ENCODE measurements at places on chromosomes 2 and 18.
A peak's percentile ranks its signal among the peaks of the same experiment; 100 is the strongest.

GRCh38 chr2:57615855-57616556, 430.6 kb upstream of the VRK2 start:
- DNase-seq = no peak

GRCh38 chr2:317501-318424, 29.9 kb upstream of the ALKAL2 start:
- no peak for DNase-seq

DNA sequence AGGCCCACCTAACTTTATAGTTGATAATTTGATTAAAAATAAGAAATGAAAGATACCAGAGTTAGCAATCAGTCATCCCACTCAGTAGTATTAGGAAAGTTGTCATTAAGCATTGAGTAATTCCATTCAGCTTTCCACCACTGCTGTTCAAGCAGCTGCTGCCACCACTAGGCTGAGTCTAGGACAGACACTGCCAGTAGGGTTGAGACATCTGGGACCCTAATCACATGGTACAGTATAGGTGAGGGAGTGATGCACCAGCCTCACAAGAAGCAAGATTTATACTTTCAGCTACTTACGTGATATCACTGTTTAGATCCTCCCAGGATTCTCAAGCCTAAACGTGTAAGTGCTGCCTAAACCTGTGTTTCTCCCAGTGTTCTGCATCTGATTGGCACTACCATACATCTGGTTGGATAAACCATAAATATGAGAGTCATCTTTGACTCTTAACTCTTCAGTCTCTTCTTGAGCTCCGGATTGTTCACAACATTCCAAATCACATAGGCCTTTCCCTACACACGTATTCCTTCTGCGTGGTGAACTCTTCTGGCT, 3.2 kb downstream of the UBXN4 start:
- DNase-seq = peak; percentile 30

GRCh38 chr2:140589273-140589672, 1541.5 kb downstream of the LRP1B start:
- peak; percentile 21 for DNase-seq

- no peak for DNase-seq
Observed at GRCh38 chr2:55391615-55392242, 27.9 kb downstream of the CCDC88A start.

DNA sequence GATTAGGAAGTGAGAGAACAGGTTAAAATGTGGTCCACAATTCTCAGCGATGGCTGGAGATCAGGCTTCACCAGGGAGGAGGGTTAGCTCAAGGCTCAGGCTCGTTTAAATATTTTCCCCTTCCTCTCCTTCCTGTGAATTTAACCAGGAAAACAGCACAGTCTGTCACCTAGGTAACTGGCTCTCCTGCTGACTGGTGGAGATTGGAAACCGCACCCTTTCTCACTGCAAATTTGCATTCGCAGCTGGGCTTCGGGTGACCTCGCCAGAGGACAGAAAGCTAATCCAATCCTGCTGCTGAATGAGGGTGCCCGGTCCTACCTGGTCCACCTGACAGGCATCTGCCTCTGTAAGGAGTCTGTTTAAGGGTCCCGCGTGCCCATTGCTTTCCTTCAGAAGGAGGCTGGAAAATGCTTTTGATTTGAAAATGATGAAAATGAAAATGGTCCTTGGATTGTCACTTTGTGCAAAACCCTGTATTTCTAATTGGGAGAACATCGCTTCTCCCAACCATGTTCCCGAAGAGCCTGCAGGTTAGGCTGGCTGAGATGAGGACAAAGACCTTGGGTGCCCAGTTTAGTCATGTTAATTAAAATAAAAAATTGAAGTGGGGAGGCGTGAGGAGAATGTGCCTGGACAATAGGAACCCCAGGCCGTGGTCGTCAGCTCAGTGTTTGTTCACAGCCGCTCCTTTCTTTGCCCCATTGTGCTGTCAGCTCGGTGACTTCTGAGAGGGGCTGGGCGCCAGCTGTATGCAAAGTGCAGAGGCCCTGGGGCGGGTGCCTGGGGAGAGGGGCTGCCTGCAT, 43.4 kb upstream of the MTCL1 start:
- DNase-seq = peak; percentile 76

GRCh38 chr2:231573698-231574421, 18.8 kb upstream of the TEX44 start:
- DNase-seq = no peak

- no peak for DNase-seq
Observed at GRCh38 chr2:154978244-154978643, 279.7 kb downstream of the KCNJ3 start.

DNA sequence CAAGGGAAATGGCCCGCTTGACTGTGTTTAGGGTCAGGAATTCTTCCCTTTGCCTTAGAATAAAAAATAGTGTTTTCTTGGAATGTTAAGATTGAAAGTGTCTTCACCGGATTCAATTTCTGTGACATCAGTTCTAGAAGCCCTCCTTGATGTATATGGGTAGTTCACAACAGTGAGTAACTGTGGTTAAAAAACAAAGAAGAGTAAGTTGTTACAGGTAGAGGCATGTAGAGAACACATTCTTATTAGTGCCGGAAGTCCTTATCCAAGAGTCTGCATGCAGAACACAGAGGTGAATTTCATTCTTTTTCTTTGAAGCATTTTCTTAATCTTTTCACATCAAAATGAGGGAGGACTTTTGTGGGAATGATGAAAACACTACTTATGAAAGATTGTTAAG, 105.5 kb downstream of the FMNL2 start:
- DNase-seq = no peak

- DNase-seq = no peak
Observed at GRCh38 chr2:207328944-207329386, 163.2 kb upstream of the KLF7 start.

GRCh38 chr2:63424329-63425078, 163.8 kb downstream of the WDPCP start:
- DNase-seq = no peak

- no peak for DNase-seq
Observed at GRCh38 chr18:6236258-6236657, 178.5 kb downstream of the L3MBTL4 start.
